Stomach (tissue), 19 donors: ENCODE measurements at places on chromosomes 7 and 10.

GRCh38 chr10:99711129-99711719 is 20.7 kb downstream of the COX15 start:
- peak; percentile 78 for DNase-seq

- DNase-seq = no peak
Measured at GRCh38 chr10:22761569-22762220, 47.3 kb upstream of the PIP4K2A start.

GRCh38 chr10:97319671-97320479 is 804 bp downstream of the FRAT1 start:
- peak; percentile 81 for DNase-seq

DNA sequence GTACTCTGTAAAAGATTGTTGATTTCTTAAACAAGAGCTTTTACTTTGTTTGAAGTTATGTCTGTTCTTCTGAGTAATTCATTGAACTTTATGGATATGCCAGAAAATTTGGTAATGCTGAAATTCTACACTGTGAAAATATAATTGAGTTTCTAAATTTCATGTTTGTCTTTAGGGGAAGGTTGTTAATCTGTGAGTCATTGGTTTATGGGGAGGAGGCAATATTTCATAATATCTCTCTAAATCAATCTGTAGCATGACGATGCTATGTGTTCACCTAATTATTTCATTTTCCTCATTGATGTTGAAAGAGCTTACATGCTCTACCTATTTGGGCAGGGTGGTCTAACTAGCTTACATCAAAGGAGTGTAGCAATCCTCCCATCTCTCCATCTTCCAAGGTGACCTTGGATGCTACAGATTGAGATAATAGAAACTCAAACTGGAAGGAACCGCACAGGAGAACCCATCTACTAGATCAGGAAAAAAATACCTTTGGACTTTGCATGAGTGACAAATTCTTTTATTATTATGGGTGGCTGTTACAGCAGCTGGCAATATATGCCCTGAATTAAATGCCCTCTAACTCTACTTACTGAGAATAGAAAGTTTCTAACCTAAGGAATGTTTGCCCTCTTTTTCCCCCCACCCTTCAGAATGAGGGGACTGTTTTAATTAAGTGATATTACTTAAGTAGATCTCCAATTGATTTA is 8.4 kb upstream of the SNX13 start:
- no peak for DNase-seq

DNA sequence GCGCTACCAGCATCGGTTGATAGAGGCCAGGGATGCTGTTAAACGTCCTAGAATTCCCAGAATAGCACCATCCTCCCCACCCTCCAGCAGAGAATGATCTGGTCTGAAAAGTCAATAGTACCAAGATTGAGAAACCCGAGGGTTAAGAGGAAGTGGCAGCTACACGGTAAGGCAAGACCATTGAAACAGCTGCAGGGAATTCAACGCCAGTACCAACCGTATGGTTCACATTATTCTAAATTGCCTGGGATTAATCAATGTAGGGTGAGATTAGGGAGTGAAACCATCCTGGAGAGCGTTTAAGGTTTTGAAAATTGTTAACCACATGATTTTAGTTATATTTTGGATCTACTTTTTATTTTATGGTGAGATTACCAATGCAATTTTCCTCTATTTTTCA is 352.2 kb downstream of the PRPF18 start:
- DNase-seq = no peak

GRCh38 chr7:24757353-24758275 is at the start of gene GSDME:
Gene GSDME, minus strand, starts transcription at chr7:24757464. Its CDS starts 7,690 bp downstream, at chr7:24749774.
- peak; percentile 46 for DNase-seq

- DNase-seq = no peak
Measured at GRCh38 chr7:4233621-4234497, 448.2 kb upstream of the FOXK1 start.

DNA sequence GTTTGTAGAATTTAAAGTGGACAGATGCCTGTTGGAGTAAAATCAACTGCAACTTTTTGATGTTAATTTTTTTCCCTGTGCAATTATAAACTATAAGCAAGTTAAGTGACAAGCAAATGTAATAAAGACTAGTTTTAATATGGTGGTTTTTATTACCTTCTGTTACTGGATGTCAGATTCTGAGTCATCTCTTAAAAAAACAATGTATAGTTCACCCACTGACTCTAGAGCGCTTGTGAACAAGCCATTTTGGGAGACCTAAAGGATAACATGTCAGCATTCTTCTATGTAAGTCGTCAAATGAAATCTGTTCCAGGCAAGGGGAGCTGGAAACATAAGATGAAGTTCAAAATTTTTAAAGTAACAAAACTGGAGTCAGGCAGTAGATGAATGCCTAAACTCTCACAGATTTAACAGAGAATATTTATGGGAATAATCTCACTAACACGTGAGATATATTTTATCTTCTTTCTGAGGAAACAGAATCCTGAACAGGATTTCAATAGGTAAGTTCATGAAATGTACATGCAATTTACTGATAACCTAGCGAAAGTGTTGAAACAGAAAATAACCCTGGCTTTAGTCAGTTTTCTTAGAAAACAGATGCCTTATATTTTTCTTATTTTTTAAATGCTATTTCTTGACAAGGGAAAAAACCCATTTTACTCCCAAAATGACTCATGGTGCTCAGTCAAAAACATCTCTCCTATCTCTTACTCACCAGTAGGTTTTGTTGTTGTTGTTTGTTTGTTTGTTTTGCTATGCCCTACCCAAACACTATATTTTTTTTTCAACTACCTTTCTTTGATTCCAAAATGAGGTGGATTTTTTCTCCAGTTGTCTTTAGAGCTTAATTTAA is 91.7 kb downstream of the SLC39A12 start:
- DNase-seq = no peak

GRCh38 chr7:30954914-30955313 is 8.8 kb upstream of the GHRHR start:
- DNase-seq = no peak

DNA sequence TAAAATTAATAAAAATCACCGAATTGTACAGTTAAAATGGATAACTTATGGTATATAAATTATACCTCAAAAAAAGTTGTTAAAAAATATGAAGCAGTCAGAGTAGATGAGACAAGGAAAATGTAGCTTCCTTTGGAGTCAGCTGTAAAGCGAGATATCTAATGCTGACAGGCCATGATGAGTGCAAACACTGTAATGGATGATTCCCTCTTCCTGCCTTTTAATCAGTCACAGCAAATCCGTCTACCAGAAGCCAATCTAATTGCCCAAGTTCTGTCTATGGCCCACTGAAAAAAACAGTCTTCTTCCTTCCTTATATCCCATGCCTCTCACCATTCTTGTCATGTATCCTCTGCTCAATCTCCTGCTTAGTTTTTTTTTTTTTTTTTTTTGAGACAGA is 59.9 kb upstream of the DNAJB12 start:
- no peak for DNase-seq
